Activated CD4-positive, alpha-beta T cell treated with anti-CD3 and anti-CD28 coated beads, Interleukin-2, amount 50 U/mL, for 1 hour (primary cell): ENCODE measurements at places on chromosomes 12 and 14.

- no peak for DNase-seq
Observed at GRCh38 chr12:70367258-70368141, 1.4 kb downstream of the KCNMB4 start.

- DNase-seq = no peak
Observed at GRCh38 chr12:93226361-93226760, 151.4 kb upstream of the NUDT4 start.

DNA sequence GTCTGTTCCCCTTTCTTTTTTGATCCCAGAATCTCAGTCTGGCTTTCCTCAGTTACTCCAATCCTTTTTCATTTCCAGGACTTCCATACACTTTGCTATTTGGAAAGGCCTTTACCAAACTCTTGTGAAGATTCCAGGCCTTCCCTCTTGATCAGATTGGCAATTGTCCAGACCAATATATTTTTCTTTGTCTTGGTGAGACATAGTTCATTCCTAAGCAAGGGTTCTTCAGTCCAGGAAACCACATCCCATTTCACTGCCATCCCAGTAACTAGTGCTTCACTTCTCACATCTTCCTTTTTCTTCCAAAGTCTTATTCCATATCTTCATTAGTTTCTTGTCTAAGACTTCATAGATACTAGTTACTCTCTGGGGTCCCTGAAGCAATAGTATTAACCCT, 2.1 kb upstream of the PTPRQ start:
- DNase-seq = no peak

GRCh38 chr12:9049520-9050133, 60.3 kb downstream of the KLRG1 start:
- DNase-seq = no peak

GRCh38 chr14:88364710-88365413, 20.6 kb upstream of the SPATA7 start:
- no peak for DNase-seq

GRCh38 chr12:133058203-133059113, 21.1 kb downstream of the ZNF84 start:
- DNase-seq = no peak

- DNase-seq = no peak
Observed at GRCh38 chr12:91406920-91407341, 224.3 kb upstream of the DCN start.

- no peak for DNase-seq
Observed at GRCh38 chr12:102059343-102059742, 2.4 kb downstream of the WASHC3 start.

- DNase-seq = no peak
Observed at GRCh38 chr14:101354726-101355125, 206.6 kb upstream of the DIO3 start.

DNA sequence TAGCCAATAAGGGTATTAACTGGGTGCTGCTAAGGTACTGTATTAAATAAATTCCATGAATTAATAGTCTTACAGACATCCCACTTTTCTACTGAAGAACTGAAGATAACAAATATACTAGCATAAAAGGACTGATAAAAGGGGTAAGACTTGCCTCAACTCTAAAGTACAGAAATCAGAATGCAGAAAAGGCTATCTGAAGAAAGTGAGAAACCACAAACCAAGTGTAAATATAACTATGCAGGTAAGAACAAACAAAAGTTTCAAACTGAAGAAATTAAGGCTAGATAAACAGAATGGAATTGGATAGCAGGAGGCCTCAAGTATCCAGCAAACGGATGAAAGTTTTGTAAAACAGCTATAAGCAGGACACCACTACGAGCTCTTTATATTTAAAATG, 29.5 kb downstream of the YAF2 start:
- no peak for DNase-seq

DNA sequence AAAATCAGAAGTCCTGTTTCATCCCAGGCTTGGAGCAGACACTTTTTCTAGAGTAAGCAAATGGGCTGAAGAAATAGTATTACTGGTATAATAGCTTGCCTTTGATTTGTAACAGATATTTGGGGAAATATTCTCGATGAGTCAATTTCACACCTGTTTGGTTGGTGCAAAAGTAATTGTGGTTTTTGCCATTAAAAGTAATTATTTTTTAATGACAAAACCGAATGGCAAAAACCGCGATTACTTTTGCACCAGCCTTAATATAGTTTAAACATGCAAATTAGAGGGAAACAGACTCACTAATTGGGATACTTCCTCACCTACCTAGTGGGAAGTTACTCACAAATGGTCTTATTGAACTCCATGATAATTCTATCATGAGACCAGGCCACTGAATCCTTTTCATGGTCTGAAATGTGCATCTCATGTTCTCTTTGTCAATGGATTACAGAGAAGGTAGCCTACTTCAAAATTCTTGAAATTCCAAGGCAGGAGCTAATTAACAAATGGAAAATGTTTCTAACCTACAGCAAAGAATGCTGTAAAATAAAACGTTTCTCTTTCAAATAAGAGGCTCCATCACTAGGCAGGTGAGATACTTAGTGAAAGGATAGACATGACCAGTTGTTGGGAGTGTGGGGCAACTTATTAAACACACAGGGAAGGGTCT, 391.3 kb downstream of the EMP1 start:
- DNase-seq = no peak
